ENCODE measurements at places on chromosomes 1 and 21.

GRCh38 chr1:94218332-94218731 is 19.1 kb downstream of the ARHGAP29 start:
- DNase-seq = no peak

GRCh38 chr21:15682186-15682895 is 47.4 kb upstream of the USP25 start:
- DNase-seq = no peak

- DNase-seq = no peak
Observed at GRCh38 chr21:30072496-30072895, 94.1 kb downstream of the CLDN17 start.

- DNase-seq = no peak
Observed at GRCh38 chr1:167294528-167294927, 73.8 kb downstream of the POU2F1 start.

DNA sequence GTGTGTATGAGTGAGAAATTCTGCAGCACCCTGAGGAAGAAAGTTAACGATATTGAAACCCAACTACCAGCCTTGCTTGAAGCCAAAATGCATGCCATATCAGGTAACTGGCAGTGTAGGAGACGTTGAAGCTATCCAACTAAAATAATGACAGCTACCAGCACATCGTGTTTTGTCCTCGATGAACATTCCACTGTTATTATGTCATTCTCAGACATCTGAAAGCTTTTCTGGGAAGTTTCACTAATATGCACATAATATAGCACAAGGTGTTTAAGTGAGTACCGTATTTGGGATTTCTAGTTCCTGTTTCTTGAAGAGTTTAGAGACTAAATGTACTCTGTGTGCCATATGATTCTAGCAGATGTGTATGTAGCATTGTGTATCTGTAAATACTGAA is 173.5 kb downstream of the DISC1 start:
- no peak for DNase-seq

GRCh38 chr1:2592672-2593071 is 6.1 kb downstream of the PRXL2B start:
- no peak for DNase-seq

GRCh38 chr1:203926025-203926540 is 64.7 kb downstream of the SNRPE start:
- DNase-seq = no peak

GRCh38 chr1:109946511-109946910 is 35.9 kb downstream of the CSF1 start:
- no peak for DNase-seq

Data from T1000 (cell line).